Right atrium auricular region (tissue), 2 donors: ENCODE measurements at places on chromosomes 12 and 14.

- DNase-seq = no peak
Observed at GRCh38 chr12:131591136-131591535, 119.8 kb upstream of the SFSWAP start.

GRCh38 chr14:22689199-22689598 is 45.0 kb upstream of the OR6J1 start:
- no peak for DNase-seq

DNA sequence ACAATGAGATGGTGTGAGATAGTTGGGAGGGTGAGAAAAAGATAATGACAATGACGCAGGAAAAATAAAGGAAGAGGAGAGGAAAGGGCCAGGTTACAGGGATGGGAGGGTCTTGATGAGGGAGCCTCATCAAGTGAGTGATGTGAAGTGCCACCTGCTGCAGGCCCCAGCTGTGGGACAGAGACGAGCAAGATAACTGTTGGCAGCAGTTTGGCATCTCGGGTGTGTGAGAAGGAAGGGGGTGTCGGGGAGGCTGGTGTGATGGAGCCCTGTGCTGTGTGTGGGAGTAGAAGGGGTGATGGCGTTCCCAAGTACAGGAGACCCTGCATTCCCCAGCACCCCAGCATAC is 11.4 kb upstream of the TAC3 start:
- no peak for DNase-seq

DNA sequence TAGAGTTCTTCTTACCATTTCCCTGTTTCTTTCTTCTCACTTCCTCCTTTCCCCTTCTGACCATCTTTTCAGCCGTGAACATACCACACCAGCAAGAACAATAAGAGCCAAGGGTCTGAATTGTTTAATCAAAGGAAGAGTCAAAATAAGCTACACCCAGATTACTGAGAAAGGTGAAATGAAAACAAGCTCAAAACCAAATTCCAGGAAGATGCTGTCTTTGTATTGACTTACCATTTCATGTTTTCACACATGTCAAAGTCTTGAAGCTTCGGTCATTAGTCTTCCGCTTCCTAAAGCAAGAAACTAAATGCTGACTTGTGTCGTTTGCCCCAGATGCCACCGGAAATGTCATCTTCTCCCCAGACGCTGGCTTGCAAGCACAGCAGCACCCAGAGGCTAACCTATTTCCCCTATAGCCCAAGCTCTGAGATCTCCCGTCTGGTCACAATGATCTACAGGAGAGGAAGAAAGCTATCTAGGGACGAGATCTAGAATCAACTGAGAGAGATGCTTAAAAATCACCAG is 136.5 kb upstream of the AMIGO2 start:
- DNase-seq = no peak

DNA sequence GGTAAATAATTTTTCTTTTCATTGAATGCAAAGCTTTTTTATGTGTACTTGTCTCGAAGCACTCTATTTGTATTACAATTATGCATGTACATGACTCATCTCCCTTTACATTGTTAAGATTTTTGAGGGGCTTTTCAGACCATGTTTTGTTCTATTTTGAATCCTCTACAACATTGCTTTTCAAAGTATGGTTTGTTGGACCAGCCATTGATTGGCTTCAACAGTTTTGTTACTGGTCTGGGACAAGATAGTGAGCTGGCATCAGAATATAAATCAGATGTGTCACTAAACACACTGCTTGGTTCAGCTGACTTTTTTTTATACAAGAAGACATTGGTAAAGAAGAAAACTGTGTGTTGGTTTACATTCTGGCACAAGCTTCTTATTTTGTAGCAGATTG is 122.3 kb downstream of the MON2 start:
- no peak for DNase-seq

DNA sequence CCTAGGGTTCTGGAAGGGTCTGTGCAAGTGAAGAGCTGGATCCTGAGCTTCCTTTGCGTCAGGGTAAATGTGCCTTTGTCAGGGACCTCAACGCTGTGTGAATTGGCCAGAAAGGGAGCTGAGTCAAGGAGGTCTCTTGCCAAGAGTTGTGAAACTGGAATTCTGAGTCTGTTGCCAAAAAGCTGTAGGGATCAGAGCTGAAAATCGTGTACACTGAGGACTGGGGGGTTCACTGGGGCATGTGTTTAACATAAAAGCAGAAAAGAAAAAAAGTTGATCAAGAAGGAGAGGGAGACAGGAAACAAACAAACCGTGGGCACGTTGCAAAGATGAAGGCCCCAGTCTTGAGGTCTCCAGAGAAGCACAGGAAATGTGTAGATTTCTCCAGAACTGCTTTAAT is 1081.5 kb downstream of the VRK1 start:
- DNase-seq = peak; percentile 69

DNA sequence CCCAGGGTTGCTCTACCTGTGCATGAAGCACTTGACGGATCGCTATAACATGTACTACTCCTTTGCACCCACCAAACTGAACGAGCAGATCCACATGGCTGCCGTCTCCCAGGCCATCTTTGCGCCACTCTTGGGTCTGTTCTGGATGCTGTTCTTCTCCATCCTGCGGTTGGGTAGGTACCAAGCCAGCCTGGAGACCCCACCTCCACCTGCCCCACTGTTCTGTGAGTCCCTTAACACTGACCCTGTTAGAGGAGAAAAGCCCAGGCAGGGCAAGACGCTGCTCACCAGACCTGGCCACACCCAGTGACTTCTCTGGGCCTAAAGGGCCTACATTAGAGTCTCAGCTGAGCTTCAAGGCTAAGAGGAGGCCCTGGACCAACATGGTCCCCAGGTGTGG is 21.7 kb downstream of the NGB start:
- DNase-seq = no peak

- no peak for DNase-seq
Observed at GRCh38 chr12:30896461-30896860, 30.1 kb upstream of the TSPAN11 start.

DNA sequence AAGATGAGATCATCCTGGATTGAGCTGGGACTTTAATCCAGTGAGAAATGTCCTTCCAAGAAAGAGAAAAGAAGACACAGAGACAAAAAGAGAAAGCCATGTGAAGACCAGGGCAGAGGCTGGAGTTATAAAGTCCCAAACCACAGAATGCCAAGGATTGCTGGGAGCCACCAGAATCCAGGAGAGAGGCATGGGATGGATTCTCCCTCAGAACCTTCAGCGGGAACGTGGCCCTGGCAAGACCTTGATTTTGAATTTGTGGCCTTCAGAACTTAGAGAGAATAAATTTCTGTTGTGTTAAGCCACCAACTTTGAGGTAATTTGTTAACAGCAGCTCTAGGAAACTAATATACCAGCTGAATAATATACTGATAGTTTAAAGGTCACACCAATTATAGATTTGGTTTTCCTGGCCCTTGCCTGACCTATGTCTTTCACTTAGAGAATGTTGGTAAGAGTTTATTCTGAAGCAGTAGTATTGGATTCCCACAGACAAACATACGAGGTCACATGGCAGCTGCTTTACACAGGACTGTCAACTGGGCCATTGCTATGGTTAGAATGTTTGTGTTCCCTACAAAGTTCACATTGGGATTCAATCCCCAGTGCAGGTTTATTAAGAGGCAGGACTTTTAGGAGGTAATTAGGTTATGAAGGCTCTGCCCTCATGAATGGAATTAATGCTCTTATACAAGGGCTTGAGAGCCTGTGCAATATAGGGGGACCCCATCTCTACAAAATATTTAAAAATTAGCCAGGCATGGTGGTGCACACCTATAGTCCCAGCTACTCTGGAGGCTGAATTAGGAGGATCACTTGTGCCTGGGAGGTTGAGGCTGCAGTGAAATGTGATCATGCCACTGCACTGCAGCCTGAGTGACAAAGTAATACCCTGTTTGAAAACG is 156.5 kb upstream of the EEA1 start:
- no peak for DNase-seq

DNA sequence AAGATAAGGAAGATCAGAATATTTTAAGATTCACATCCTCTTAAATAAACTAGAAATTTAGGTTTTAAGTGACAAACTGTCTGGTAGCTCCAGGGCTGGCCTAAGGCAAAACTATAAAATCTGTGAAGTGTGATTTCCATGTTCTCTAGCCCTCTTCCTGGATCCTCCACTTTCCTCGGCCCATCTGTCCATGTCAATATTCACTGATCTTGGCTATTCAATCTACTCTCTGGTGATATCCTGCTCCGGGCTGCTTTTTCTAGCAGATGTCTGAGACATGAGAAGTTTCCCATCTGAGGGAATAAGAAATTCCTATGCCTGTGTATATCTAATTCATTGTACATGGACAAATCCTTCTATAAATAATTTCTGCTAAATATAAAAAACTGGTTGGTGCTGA is 500.4 kb downstream of the GALC start:
- no peak for DNase-seq

DNA sequence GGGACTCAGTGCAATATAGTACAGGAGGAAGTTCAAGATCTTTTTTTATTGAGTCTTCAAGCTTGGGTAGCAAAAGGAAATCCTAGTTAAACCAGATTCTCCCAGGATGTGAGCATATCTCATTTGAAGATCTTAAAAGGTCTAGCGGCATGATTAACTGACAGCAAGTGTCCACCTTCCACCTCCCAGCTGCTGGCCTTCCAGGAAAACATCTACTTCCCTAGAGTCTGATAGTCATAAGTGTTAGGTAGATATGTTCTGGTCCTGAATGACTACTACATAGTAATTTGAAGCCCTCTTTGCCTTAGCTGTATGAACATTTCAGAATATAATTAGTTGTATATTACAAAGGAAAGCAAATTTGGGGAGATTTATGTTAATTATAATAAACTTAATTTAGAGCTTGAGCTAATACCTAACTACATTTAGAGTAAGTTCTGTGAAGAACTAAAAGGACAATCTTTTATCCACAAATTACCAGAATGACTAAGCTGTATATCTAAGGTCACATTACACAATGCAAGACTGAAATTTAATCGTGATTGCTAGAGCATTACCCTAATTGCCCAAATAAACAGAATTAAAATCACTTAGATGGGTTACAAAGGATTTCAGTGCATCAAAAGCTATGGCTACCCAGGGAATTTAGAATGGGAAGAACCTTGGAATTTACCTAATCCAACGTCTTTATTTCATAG is 9.9 kb downstream of the LGR5 start:
- no peak for DNase-seq

- DNase-seq = no peak
Observed at GRCh38 chr14:37977481-37977880, 230.2 kb upstream of the SSTR1 start.

DNA sequence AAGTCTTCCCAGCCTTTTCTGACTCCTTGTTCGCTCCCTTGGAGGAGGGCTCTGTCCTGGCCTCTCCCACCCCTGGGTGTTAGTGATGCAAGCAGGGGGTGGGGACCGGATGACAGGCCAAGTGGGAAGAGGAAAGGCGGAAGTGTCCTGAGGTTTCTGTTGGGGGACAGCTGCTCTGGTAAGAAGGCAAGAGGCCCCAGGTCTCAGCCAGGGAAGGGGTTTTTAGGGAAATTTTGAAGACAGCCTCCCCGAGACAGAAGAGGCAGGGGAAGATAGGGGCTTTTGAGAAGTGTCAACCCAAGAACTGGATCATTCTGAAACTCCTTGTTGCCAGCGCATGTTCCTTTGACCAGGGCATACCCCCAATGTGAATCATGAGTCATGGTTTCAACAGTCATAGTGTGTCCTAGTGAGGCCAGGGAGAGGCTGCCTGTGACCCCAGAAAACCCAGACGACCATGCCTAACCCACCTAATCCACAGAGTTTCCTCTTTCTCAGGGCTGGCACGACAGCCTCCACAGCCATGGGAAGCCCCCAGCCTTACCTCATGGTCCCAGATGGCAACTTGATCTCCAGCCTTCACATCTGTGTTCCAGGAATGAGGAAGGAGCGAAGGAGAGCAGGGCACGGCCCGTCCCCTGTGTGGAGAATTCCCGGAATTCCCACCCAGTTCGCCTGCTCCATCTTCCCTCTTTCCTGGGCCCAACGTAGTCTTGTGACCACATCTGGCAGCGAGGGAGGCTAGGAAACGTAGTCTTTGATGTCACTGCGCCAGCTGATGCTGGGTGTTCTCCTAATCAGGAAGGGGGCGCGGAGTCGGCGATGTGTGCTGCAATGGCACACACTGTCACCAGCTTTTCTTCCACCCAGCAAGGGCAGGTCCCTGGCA is 4.9 kb upstream of the GPR132 start:
- DNase-seq = no peak

- DNase-seq = no peak
Observed at GRCh38 chr14:30958555-30959407, 66.7 kb upstream of the AP4S1 start.

GRCh38 chr12:89230376-89231315 is 121.7 kb downstream of the DUSP6 start:
- DNase-seq = no peak

DNA sequence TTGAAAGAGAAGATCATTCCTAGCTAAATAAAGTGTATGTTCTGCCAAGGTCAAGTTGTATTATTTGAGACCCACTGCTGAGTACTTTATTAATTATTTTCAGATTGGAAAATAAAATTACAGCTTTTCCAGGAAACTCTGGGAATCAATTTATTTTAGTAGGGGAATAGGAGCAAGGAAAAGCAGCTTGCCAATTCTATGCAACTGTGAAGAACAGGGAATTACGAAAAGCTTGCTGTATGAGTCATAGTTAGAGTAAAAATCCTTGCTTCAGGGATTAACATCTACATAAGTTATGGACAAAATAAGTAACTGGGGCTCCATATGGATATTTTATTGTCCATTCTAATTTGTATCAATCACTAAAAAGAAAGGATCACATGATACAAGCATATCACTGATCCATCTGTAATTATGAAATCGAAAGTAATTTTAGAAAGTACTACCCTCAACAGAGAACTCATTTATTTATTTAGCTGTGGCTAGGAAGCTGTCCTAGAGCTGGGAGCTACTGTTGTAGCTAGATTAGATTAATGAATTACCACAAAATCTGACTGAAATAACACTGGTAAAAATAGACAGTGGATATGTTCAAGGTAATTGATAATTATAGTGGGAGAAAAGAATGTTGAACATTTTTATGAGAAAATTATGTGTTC is 303.5 kb upstream of the NPAS3 start:
- DNase-seq = no peak

GRCh38 chr12:32482226-32482625 is 82.9 kb downstream of the FGD4 start:
- DNase-seq = no peak
